ENCODE measurements at places on chromosomes 2 and 18.

- DNase-seq = no peak
Measured at GRCh38 chr2:226185616-226186211, 613.9 kb downstream of the IRS1 start.

DNA sequence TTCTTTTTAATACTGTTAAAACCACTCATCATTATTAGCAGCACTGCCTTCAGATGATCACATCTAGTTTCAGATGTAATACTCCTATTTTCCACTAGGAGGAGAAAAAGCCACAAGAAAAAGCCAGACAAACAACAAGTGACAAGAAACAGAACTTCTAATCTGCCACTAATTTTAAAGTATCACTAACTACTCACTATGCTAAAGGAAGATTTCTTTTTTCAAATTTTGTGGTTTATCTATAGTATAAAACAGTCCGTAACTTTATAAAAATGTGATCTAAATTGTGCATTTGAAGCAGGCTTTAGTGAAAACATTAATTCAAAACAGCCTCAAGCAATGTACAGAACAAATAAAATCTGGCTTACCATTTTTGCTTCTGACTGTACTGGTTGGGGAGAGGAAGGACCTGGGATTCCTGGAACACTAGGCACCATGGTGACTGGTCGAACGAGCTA lies 56.8 kb downstream of the ATF2 start:
- DNase-seq = no peak

DNA sequence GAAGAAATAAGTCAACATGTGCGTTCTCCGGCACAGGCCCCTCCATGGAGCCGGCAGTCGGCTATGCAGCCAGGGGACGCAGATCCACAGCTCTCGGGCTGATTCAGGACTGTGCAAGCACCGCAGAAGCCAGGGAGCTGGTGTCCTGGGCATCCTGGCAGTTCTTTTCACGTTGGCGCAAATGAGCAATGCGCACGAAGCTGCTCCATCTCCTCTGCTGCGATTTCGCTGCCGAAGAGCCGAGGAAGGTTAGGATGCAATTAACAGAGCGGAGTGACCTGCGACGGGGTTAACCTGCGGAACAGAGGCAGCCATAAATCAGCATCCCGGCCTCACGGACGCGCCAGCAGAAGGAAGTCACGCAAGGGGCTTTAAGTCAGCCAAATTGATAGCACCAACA lies 107.1 kb upstream of the POU3F3 start:
- DNase-seq = no peak

DNA sequence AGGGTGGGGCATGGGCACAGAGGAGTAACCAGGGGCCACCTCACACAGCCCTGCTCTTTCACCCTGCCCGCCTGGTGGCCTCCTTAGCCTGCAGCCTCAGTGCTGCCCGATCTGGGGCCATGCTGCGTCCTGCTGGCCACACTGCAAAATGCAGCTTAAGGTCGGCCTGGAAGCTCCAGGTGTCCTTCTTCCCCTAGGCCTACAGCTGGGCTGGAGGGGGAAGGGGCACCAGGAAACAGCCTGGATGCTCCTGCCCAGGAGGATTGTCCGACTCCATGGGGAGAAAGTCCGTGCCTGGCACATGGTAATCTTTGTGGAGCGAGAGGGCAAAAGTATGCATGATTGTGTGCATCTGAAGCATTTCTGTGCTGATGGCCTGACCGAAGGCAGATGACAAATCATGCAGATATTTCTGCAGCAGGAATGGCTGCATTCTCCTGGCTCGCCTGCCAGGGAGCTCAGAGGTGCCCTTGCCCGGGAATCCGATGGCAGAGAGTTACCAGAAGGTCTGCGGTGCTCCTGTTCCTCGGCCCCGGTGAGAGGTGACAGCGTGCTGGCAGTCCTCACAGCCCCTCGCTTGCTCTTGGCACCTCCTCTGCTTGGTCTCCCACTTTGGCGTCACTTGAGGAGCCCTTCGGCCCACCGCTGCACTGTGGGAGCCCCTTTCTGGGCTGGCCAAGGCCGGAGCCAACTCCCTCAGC lies 12.8 kb upstream of the ALPP start:
- DNase-seq = no peak

DNA sequence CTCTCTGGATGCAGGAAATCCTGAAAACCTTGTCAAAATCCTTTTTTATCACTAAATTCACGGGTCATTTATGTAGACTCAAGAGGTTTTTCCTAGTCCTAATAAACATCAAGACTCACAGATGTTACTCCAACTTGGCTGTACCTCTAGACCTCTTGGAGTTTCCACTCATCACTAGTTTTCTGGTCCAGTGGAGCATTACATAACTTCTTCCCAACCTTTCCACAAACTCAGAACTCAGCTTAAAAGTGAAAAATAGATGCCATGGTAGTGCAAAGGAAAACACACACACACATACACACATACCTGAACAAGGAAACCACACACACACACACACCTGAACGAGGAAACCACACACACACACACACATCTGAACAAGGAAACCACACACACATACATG lies 807.2 kb downstream of the LRP1B start:
- DNase-seq = no peak

DNA sequence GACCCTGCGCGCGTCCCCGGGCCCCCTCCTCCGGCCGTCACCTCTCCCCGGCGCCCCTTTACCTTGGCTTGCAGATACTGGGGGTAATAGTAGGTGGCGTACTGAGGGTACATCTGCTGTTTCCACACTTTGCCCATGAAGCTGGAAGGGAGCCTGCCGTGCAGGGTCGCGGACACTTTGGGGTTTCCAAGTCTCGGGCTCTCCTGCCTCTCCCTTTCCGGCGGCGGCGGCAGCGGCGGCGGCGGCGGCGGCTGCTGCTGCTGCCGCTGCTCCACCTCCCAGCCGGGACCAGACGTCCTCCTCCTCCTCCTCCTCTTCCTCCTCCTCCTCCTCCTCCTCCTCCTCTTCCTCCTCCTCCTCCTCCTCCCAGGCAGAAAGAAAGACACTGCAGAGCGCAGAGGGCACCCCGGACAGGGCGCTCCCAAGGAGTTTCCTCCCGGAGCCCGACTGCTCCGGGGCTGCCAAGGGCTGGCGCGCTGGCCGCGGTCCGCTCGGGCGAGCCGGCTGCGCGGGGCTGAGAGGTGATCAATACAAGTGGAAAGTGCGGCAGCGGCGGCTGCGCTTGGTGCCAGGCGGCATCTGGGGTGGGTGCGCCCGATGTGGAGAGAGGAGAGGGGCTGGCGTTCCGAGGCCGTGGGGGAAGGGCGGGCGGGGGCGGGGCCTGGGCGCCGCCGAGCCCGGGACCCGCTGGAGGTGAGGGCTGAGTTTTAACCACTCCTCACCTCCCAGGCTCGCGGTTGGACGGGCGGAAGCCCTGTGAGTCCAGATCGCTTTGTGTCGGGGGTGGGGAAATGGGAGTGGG lies at the start of gene RBMS1:
Gene RBMS1 (minus strand): TSS at position 581 of the 802 bp plus-strand sequence. CDS start 444 bp downstream, at position 137.
- peak; percentile 41 for DNase-seq

DNA sequence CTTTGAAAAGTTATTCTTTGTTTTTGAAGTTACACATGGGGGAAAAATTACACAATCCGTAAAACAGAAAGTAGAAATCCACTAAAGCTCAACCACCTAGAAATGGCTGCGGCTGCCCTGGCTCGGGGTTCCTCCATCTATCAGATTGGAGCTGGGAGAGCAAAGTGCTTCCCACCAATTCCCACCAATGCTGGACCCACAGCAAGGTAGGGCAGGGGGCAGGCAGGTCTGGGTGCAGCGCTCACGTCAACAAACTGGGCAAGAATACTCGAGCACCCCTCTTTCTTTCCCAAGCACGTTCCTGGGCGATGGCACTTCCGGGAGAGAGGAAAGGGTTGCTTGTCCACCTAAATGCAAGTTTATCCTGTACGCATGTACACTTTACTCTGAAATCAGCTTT lies 217.6 kb downstream of the NDUFA10 start:
- DNase-seq = no peak

- DNase-seq = no peak
Measured at GRCh38 chr2:201362396-201362795, 5.3 kb upstream of the FLACC1 start.

GRCh38 chr2:227703280-227703732 lies 14.5 kb downstream of the SLC19A3 start:
- DNase-seq = no peak

- DNase-seq = no peak
Measured at GRCh38 chr2:58594175-58594574, 353.1 kb upstream of the FANCL start.

DNA sequence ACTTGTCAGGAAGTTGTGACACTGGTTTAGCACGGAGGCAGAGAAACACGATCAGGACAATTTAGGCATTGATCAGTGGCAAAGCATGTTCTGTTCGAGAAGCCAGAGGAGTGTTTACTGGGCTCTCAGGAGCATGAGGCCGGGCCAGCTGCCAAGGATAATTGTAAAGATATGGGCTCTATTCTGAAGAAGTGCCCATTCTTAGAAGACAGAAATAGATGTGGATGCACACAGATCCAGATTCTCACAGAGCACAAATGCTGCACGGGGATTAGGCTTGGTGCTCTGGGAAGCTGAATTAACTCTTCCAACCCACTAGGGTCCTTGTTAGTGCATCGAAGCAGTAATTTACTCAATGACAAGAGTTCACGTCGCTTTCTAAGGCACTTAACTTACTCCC lies 16.2 kb downstream of the AFF3 start:
- DNase-seq = no peak

- no peak for DNase-seq
Measured at GRCh38 chr2:207933396-207934065, 91.8 kb downstream of the PLEKHM3 start.

- no peak for DNase-seq
Measured at GRCh38 chr2:48480526-48480925, 49.4 kb upstream of the STON1 start.

GRCh38 chr18:33581856-33582255 lies 3.8 kb downstream of the ASXL3 start:
- DNase-seq = no peak

DNA sequence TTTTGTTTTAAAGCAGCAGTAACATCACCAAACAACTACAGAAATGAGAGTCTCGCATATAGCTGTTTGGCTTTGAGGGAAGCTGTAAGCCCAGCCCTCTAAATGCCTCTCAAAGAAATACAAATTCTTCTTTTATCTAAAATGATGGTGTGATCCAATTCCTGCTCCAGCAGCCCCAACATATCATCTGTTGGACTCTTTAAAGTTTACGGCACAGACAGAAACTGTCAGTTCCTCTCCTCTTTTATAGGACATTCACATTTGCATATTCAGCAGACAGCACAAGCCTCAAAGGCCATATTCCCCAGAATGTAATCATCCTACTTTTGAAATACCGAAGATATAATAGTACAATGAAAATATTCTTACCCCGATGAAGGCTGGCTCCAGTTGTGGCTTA lies 216.9 kb upstream of the REV1 start:
- DNase-seq = no peak

GRCh38 chr2:98743835-98744234 lies 12.9 kb upstream of the MGAT4A start:
- DNase-seq = no peak

DNA sequence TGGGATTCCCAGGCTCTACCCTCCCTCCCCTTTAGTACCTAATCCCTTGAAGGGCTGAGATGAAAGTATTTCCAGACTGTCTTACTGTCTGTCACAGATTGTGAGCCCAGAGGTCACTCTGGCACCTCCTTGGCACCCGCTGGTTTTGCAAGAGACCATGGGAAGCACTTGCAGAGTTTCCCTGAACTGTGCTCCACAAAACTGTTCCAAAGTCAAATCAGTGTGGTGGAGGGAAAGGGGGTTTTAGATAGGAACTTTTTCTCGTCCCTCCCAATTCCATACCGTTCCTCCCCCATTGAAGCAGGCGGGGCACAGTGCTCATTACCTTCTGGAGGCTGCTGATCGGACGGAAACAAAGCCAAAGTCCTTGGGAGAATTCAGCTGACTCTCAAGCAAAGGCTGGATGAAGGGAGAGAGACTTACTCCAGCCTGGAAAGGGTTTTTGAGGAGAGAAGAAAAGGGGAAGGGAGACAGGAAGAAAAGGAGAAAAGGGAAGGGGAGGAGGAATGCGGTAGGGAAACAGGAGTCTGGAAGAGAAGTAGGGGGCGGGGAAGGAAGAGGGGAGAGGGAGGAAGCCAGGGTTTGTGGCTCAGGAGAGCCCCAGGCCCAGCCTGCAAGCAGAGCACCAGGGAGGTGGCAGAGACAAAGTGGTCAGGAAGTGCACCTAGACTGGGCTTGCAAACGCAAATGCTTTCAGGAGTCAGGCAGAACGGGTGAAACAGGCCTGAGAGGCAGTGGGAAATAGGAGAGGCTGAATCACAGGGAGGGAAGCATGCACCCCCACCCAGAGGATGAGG lies 88.4 kb upstream of the SP3 start:
- no peak for DNase-seq

DNA sequence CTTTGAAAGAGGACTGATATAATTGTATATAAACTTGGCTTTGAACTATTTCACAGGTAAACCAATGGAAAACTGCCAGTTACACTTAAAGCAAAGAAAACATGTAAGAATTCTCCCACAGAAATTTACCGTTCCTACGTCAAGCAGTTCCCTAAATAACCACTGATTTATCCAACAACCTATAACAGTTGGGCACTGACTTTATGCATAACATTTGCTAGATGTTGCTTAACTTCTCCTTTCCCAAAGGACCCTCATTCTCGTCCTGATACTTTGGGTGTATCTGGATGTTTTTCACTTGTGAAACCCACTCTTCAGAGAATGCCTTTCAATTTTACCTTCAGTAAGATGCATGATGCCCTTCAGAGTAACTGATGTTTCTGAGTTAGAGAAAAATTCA lies 43.8 kb downstream of the STAT1 start:
- DNase-seq = no peak

DNA sequence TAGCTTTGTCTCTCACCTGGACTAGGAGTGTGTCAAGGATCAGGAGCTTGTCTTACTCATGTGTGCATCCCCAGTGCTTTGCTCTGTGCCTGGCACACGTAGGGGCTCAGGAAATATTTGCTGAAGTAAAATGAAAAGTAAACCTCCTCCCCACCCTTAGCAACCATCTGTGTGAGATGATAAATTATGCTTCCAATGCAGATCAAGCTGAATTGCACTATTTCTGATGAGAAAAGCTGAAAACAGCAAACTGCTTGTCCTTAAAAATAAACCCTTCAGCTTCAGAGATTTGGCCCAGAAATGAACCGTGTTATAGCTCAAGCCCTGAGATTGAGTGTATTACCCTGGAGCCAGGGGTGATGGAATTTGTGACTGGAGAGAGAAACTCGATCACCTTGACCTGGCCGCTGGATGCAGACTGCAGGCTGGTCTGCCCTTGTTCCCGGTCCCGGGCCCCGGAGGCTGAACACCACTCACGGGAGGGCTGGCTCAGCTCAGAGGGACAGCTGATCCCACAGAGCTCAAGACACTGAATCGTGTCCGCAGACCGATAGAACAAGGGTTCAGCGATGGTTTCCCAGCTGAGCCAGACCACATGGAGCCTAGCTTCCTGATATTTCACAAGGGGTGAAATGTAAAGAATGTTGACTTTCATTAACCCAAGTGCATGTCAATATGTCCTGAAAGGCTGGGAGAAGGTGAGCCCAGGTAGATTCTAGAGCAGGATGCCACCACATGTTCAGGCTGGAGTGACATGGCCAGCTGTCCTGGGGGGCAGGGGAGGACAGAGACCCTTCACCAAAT lies 50.5 kb downstream of the DDX1 start:
- no peak for DNase-seq
